ENCODE measurements at places on chromosomes 2 and 18.

GRCh38 chr2:69774984-69775982 is 33.3 kb downstream of the ANXA4 start:
- DNase-seq: no peak

- DNase-seq: no peak
Observed at GRCh38 chr2:121949271-121949670, 193.8 kb downstream of the TSN start.

DNA sequence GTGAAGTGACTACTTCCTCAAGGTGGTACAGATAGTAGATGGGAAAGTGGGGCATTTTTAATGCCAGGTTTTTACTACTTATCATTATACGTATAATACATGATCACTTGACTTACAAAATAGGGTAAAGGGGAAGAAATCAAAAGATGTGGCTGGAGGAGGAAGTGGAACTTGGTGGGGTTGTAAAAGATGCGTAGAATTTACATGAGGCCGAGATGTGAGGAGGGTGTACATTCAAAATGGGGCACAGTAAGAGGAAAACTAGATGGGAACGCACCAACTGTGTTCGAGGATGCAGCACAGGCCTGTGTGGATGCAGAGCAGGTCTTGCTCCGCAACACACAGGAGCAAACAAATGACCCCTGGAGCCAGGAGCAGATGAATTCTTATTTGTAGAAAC is 403.3 kb downstream of the TXNL1 start:
- DNase-seq: no peak

DNA sequence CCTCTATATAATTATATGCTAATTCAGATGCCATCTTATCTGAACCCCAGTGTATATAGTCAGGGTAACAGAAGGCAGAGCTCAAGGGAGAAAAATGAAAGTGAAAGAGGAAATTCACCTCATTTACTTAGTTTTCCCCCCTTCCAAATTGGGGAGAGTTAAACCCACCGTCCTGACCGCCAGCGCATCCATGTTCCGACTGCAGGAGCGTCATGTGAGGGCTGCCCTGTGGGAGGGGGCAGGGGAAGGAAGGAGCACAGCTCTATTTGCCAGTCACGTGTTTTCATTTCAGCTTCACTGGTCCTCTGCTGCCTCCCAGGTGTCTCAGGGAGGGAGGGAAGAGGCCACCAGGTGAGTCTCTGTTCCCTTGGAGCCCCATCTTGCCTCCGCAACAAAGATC is 13.2 kb downstream of the CNNM4 start:
- DNase-seq: no peak

DNA sequence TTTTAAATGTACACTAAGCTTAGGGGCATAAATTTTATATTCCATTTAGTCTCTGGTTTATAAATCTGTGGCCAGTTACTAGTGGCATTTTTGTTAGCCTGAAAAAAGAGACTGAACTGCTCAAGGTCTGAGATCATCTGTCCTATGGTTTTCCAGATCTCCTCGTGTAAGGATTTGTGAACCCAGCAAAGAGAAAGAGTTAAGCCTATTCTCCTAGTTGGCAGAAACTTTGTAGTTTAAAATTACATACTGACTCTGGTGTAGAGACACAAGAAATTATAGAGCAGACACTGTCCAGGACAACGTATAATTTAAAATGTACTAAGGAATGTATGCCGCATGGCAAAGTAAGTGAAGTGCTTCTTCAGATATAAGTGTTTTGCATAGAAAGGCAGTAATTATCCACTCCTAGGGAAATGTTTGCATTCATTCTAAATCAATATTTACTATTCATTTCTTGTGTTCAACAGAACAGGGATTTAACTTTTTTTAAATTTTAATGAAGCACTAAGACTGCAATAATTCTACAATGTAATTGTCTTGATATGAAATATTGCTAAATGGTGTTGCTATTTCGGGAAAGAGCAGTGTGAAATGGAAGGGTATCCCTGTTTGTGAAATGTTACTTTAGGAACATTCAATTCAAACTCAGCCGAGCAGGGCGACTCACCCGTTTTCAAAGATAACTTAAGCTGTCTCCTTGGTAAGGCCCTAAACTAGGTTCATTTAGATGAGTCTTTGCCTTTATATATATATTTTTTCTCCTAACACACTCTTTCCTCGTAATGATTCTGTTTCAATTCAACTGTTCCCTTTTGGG is 508.4 kb upstream of the ZEB2 start:
- no peak for DNase-seq

- no peak for DNase-seq
Observed at GRCh38 chr2:215082446-215082845, 56.0 kb downstream of the ABCA12 start.

- no peak for DNase-seq
Observed at GRCh38 chr18:23063502-23063901, 71.8 kb upstream of the CABLES1 start.

GRCh38 chr2:165055082-165055851 is 99.9 kb upstream of the SLC38A11 start:
- no peak for DNase-seq

DNA sequence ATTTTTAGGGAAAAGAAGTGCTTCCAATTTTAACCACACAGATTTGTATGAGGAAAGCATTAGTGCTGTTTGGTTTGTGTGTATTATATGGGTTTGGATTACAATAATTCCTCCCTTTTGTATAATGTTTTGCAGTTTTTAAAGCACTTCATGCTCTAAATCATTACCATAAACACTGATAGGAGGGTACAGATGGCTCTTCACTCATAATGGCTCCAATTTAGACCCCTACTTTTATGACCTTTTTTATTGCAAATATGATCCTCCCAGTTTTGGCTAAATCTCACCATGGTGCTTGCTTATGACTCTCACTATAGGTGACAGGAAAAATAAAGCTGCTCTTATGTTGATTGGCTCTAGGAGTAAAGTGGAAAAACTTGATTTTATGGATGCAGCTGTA is 23.8 kb upstream of the TMEM17 start:
- no peak for DNase-seq

GRCh38 chr2:207662203-207662602 is 37.0 kb upstream of the METTL21A start:
- DNase-seq: no peak
